ENCODE measurements at places on chromosomes 4 and X.

DNA sequence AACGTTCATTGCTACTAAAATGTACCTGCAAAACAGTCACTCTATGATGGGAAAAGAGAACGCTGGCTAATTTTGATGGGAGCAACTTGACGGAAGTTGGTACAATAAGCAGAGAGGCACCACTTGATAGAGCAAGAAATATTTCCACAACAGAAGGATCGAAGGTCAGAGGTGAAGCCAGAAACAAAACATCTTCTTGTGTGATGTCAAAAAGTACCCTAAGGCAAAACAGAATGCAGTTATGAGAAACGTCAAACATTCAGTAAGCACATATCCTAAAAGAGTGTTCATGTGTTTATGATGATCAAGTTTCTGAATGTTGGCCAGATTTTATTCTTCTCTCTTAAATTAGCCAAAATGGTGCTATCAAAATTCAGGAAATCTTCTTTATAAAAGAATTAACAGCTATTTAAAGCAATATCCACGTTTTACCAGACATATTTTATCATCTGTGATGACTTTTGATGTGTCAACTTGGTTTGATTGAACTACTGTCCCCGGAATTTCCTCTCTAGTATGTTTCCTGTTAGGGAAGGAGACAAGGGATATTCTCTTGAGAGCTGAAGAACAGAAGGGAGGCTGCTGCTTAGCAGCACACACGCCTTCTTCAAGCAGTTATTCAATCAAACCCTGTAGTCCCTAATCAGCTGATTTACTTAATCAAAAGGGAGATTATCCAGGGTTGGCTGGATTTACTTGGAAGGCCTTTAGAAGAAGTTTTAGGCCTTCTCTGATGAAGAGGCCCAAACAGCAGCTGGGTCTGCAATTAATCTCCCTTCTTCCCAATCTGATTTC is 15.7 kb downstream of the AASDH start:
- no peak for DNase-seq

GRCh38 chr4:3034231-3034630 is 40.1 kb downstream of the HTT-AS start:
- DNase-seq = no peak

- DNase-seq = no peak
Observed at GRCh38 chrX:40197071-40197470, 99.3 kb upstream of the BCOR start.

- DNase-seq = no peak
Observed at GRCh38 chr4:186557061-186557460, 1.7 kb upstream of the MTNR1A start.

DNA sequence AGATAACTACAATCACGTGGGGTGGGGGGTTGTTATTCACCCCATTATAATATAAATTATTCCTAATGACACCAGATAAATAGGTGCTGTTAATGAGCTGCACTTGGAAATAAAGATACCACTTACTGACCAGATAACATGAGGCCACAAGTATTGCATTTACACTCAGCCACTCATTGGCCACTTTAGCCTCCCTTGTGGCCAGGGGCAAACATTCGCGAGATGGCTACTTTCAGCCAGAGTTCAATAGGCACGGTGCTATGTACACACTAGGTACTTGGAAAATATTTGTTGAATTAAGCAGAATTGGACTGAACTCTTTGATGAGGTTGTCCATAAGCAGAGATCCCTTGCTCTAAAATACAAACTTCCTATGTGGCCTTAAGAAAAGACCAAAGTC is 713.7 kb upstream of the TENM3 start:
- DNase-seq = no peak

- peak; percentile 61 for DNase-seq
Observed at GRCh38 chr4:164731827-164732474, 22.0 kb upstream of the SMIM31 start.

DNA sequence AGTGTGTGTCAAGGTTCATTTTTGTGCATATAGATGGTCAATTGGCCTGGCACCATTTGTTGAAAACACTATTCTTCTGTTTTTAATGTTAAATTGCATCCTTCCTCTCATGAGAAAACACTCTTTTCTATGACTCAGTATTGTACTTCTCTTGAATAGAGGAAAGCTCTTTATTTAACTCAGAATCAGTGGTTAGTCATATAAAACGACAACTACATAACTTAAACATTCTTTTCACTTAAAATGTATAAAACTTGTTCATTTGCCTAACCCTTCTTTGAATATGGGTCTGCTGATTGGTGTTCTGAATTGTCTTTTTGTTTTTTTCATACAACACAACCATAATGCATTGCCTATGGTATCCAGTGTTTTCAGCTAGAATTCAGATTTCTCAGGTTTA is 17.2 kb upstream of the MRPL1 start:
- no peak for DNase-seq

DNA sequence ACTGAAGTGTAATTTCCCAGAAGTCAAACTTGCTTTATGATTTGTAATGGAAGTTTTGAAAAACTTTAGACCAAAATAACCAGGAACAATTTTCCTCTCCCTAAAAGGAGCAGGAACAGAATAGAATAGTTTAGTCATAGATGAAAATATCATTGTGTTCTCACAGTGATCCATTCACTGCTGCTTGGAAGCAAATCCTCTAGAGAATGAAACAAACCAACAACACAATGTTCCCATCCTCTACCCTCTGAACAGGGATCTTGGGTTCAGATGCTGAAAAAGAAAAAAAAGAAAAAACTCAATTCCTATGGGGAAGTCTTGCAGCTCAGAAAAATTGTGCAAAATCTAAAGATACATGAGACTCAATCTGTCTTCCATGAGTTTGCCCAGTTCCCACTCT is 12.2 kb downstream of the DSPP start:
- DNase-seq = no peak

DNA sequence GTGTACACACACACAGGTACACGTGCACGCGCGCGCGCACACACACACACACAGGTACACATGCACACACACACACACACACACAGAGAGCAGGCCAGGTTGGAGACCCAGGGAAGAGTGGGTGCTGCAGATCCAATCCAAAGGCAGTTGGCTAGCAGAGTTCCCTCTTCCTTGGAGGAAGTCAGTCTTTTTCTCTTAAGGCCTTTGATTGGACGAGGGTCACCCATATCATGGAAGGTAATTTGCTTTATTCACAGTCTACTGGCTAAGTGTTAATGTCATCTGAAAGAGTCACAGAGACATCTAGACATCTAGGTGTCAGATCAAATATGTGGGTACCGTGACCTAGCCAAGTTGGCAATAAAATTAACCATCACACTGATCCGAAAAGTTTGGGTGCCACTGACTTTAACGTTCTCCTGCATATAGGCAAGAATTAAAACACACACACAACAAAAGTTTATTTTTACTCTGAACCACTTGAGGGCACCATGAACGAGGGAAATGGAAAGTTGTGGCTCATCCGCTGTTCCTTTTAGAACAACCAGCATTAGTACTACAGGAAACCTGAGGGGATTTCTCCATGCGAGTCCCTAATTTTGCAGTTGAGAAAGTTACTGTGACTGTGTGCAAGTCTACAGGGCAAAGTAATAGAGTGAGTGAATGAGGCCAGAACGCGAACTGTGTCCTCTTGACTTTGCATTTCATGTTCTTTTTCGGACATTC is 66.0 kb upstream of the STOX2 start:
- DNase-seq = no peak

- no peak for DNase-seq
Observed at GRCh38 chr4:120769227-120769626, 153.3 kb downstream of the PRDM5 start.

GRCh38 chr4:177384856-177385397 is 57.3 kb downstream of the AGA start:
- no peak for DNase-seq

DNA sequence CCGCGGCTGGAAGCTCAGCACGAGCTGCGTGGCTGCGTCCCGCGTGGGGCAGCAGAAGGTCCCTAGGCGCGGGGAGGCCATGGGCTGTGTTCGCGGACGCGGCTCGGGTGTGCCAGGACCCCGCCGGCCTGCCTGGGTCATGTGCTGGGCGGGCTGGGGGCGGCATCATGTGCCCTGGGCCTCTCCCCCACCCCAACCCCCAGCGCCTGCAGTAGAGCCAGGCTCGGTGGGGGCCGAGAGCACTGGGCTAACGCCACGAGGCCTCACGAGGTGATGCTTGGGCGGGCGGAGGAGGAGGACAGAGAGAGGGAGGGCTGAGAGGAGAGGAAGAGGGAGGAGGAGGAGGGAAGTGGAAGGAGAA is at the start of gene GPR143:
Gene GPR143 (minus strand): TSS at position 111 of the 361 bp plus-strand sequence. CDS start 30 bp downstream, at position 81.
- DNase-seq = no peak

DNA sequence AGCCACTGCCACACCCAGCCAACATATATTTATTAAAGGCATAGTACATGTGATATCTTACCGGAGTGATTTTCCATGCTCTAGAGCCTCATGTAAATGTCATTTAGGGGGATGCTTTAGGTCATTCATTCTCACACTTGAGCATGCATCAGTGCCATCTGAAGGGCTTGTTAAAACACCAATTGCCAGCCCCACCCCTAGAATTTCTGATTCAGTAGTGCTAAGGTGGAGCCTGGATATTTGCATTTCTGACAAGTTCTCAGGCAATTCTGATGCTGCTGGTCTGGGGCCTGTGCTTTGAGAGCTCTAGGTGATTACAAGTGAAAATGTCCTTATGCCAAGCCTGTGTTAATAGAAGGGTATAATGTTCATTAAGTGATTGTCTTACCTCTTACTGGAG is 107.7 kb downstream of the PHEX start:
- no peak for DNase-seq

DNA sequence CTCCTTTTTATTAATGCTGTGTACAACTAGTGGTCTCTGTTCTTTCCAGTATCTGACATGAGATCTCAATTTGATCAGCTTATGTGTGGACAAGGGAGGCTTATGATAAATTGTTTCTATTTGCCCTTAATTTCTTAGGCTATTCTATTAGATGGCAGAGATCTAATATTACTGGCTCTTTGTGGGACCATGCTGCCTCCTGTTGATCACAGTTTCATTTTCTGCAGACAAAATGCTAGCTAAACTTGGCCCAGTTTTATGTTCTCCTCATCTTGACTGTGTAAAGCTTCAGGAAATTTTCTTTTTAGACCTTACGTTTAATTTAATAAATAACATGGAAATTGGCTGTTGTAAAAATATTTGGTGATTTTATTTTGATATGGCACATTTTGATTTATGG is 627.1 kb upstream of the AADAT start:
- no peak for DNase-seq

- peak; percentile 71 for DNase-seq
Observed at GRCh38 chrX:38804682-38805431, 3.6 kb downstream of the MID1IP1 start.

DNA sequence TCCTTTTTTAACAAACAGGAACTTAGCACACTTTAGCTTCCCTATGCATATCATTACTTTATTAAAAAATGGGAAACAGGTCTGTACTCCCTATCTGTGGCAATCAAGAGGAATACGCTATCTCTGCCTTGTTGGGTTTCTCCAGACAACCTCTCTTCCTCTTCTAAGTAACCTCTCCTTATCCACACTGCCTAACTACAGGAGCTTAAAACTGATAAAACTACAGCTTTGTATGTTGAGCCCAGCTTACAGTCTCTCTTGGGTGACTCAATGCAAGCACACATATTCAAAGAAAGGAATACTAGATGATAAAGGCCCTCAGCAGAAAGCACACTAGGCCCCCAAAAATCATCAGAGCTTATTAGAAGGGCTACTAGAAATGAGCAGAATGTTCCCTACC is 8.9 kb downstream of the NUP62CL start:
- peak; percentile 66 for DNase-seq

DNA sequence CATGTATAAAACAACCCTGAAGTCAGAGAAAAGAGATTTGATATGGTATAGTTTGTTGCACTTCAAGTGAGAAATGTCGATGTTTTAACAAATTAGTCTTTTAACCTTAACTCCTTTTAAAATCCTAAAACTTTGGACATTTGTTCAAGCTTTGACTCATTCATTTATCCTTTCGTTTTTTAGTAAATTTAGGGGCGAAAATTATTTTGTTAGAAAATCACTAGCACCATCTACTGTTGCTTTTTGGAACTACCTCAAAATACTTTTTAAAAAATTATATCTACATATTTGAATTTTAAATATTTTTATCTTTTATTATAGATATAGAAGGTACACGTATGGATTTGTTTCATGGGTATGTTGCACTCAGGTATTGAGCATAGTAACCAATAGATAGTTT is 165.1 kb upstream of the POF1B start:
- DNase-seq = no peak

- peak; percentile 62 for DNase-seq
Observed at GRCh38 chrX:70196961-70197720, 19.9 kb downstream of the DGAT2L6 start.

DNA sequence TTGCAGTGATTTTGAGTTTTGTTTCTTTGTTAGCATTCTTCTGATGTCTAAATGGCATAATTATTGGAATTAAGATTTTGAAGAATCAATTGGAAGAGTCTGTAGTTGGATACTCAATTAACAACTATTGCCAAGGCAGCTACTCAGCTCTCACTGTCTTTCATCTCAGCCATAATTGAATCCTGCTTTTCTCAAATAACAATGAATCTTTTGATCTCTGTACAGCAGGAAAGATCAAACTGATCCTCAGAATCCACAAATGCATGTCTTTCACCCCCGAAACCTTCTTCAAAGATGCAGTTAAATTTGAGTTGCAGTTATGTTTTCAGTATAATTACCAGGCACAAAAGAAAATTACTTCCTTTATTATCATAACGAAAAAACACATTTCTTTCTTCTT is 86.2 kb downstream of the MAD2L1 start:
- DNase-seq = no peak

- DNase-seq = no peak
Observed at GRCh38 chr4:27149541-27150212, 289.0 kb downstream of the STIM2 start.

DNA sequence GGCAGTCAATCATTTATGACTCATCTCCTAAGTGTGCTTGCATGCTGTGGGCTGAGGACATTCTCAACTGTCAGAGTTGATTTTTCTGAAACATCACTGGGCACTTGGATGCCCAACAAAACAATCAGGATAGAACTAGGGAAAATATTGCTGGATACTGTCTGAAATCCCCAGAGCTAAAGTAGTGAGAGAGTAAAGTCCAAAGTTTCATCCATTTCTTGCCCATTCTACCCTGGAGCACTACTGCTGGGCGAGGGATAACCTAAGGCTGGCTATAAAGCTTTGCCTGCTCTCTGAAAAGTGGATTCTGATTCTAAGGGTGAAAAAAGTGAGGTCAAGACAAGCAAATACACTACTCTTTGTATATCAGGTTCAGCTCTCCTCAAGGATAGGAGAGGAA is 279.6 kb upstream of the EDA2R start:
- DNase-seq = no peak

GRCh38 chrX:74523870-74524735 is 90.3 kb downstream of the RLIM start:
- DNase-seq = no peak

- no peak for DNase-seq
Observed at GRCh38 chrX:107683931-107684330, 55.6 kb downstream of the PRPS1 start.

DNA sequence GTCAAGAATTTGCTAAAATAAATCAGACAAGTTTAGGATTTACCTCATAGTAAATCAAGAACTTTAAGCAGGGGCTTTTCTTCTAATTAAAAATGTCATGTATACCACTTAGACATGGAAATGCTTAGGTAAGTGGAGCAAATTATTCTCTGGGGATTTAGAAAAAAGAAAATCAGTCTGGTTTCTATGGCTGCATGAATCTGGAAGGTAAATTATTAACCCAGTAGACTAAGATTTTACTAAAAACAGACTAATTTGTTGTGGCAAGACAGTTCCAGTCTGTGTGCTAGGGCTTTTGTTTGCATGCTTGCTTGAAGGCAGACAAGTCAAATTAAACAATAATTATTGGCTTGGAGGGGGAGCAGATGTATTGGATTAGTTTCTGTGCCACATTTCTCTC is 140.6 kb downstream of the TBL1X start:
- DNase-seq = no peak
